ENCODE measurements at places on chromosomes 11 and 22.

- DNase-seq: no peak
Observed at GRCh38 chr11:60502221-60502775, 9.7 kb downstream of the MS4A12 start.

DNA sequence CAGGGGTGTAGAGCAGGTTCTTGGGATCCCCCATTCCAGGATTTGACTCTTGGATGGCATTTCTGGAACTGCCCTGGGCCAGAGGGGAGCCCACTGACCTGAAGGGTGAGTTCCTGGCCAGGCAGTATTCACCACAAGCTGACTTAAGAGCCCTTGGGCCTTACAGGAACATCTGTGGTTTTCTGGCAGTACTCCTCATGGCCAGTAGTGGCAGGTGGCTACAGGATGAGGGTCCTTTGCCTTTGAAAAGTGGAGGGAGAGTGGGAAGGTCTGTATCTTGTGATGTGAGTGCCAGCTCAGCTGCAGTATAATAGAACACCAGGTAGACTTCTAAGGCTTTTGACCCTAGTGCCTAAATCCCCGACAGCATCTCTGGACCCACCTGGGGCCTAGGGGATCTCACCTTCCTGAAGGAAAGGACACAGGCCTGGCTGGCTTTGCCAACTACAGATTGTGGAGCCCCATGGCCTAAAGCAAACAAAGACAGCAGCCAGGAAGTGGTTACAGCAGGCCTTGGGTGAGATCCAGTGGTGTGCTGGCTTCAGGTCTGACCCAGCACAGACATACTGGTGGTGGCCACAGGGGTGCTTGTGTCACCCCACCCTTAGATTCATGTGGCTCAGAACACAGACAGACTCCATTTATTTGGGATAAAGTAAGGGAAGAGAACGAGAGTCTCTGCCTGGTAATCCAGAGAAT is 9.0 kb downstream of the OR51S1 start:
- DNase-seq: no peak

DNA sequence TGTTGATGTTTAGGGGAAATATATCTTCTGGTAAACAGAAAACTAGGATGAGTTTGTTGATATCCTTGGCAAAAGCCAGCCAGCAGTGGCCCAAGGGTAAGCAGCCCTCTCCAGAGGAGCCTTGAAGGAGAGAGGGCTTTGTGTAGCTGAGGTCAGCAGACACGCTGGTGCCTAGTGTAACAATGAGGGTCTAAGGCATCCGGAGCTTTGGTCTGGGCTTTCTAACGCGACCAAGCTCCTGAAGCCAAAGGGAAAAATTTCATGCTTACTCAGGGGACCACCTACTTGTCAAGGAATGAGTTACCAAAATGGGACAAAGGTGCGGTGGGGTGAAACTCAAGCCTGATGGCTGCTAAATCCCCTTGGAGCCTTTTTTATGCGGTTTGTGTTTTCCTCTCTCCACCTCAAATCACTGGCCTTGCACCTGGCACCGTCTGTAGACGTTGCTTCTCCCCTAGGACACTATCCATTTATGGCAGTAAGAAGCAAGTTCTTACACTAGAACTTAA is 134.9 kb downstream of the DBX1 start:
- peak; percentile 26 for DNase-seq

DNA sequence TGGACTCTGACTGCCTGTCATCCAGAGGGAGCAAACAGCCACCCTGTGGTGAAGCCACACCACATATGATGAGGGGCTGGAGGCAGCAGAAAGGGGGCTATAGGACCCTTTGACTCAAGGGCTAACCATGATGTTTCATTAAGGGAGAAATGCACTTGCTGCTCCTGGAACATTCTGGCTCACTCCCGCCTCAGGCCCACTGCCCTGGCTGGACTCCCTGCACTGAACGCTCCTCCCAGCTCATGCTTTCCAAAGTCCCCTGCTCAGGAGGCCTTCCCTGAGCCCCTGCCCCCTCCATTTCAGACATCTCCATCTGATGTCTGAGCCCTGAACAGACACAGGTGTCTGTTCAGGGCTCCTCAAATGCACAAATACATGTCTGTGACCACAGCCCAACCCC is 69.1 kb downstream of the CDKN1C start:
- DNase-seq: no peak

GRCh38 chr11:101582989-101583250 is 887 bp downstream of the TRPC6 start:
- DNase-seq: no peak

- DNase-seq: no peak
Observed at GRCh38 chr22:40237788-40238424, 60.2 kb downstream of the TNRC6B start.

GRCh38 chr11:83473743-83474142 is 187.6 kb upstream of the CCDC90B start:
- no peak for DNase-seq

DNA sequence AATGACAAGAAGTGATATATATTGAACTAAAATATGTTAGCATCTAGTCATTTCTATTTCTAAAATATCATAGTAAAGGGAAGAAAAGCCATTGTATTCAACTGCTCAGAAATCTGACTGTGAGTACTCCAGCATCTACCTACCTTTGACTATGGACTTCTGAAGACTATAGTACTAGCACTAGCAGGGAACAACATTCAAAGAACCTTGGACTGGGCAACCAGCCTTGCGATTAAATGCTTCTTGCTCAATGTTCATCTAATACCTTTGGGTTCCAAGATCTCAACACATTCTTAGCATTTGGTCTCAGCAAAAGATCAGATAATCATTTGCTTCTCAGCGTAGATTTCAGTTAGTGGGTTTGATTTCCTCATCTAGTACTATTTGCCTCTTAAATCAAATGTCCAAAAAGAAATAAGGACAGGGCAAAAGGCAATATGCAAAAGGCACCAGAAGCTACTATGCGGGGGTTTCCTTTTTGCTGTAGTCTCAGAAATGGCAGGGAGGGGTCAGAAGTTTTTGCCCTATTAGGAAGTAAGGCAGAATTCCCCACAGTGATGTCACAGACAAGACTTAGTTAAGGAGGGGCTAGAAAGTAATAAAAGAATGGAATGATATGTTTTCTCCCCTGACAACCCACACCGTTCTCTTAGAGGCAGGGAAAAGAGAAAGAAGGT is 80.6 kb downstream of the GAB2 start:
- no peak for DNase-seq

- no peak for DNase-seq
Observed at GRCh38 chr11:71408826-71409225, 39.4 kb downstream of the DHCR7 start.

GRCh38 chr22:48700566-48701295 is 1126.9 kb downstream of the BRD1 start:
- peak; percentile 0 for DNase-seq

GRCh38 chr11:34036456-34036855 is 15.1 kb upstream of the CAPRIN1 start:
- DNase-seq: no peak

DNA sequence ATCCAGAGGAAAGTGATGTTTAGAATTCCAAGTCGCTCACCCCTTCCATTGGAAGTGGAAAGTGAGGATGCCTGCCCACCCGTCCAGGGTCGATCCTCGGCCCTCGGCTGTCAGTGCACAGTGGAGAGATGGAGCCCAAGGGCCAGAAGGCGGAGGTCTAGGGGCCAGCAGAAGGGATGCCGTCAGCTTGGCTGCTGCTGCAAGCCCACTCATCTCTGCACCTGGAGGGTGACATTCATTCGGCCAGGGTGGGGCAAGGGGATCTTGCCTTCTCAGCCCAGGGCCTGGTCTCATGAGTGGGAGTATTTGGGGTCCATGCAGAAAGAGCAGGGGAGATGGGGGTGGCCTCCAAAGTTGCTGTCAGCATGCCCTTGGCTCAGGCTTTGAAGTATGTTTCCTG is 30.7 kb downstream of the LINC01488 start:
- DNase-seq: no peak

DNA sequence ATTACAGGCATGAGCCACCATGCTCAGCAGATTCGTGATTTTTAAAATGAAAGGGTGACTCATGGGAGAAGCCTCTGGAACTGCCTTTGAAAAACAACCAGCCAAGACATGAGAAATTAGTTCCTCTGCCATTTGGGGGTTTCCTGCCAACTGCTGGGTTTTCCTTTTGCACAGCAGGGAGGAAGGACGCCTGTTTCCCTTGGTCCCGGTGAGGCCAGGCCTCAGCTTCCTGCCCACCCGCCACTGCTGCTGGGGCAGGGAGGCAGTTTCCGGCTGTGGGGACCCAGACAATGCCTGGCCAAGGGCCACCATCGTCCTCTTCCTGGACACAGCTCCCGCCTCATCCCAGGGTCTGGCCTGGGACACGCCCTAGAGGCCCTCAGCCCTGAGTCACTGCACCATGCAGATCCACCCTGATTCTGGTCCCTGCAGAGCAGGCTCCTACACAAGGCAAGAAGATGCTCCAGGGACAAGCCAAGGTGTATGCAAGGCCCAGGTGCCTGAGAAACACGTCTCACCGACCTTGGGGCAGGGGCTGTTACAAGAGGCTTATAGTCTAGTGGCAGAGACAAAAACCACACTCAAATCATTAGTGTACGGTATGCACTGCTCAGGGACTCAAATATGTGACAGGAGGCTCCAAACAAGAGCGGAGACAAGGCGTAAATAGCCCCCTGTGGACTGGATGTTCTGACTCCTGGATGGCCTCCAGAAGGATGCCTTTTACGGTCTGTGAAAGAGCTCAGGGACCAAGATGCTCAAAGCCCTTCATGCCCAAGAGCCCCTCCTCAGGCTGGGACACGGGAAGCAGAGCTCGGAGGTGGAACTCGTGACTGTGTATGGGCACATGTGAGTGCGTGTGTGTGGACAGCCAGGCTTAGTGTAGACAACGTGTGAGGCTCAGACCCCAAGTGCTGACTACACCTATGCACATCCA is 10.0 kb downstream of the PPM1F start:
- DNase-seq: no peak

- no peak for DNase-seq
Observed at GRCh38 chr11:89201138-89201537, 23.5 kb downstream of the TYR start.

GRCh38 chr11:846496-847098 is 3.9 kb downstream of the TSPAN4 start:
- DNase-seq: no peak

GRCh38 chr11:132033051-132033450 is 662.6 kb downstream of the NTM start:
- no peak for DNase-seq

GRCh38 chr11:61910187-61911127 is 6.9 kb downstream of the RAB3IL1 start:
- no peak for DNase-seq

GRCh38 chr11:945986-946385 is 20.3 kb downstream of the AP2A2 start:
- no peak for DNase-seq

DNA sequence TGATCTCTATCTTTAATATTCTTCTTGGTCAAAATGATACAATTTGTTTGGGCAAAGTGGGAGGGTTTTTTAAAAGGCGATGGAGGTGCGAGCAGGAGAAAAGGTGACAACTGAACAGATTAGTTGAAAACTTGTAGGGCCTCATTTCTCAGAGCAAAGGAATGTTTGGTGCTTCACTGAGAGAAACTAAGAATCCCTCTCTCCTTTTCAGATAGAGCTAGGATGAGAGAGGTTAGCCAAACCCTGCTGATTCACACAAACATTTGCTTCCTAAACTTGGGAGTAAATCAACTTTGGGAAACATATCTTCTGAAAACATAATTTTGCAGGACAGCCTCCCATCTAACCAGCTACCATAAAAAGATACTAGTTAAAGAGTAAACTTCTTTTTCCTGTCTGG is 57.0 kb downstream of the PHF21A start:
- DNase-seq: no peak

DNA sequence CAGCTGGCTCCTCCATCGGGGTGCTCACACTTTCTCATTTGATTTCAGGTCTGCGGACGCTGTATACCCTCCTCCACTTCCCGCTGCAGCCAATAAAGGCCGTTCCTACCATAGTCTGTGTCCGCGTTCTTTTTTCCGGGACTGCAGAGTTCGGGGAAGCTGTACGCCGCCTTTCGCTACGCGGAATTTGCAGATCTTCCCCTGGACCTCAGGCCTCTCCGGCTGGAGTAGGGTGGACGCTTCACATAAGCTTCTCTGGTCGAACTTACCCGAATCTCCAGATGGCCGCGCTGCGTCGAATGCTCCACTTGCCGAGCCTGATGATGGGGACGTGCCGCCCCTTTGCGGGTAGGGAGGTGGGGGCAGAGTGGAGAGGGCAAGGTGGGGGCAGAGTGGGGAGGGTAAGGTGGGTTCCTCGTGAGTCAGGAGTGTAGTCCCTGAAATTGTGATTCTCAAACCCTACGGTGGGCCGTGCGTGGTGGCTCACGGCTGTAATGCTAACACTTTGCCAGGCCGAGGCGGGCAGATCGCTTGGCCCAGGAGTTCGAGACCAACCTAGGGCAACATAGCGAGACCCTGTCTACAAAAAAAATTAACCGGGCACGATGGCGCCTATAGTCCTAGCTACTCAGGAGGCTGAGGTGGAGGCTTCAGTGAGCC is 617 bp downstream of the CSKMT start:
- no peak for DNase-seq

Measured in DMS79 treated with DMSO at 0.1 percent for 48 hours (cell line).